ENCODE measurements at places on chromosomes 2 and 18.
A peak's percentile ranks its signal among the peaks of the same experiment; 100 is the strongest.

DNA sequence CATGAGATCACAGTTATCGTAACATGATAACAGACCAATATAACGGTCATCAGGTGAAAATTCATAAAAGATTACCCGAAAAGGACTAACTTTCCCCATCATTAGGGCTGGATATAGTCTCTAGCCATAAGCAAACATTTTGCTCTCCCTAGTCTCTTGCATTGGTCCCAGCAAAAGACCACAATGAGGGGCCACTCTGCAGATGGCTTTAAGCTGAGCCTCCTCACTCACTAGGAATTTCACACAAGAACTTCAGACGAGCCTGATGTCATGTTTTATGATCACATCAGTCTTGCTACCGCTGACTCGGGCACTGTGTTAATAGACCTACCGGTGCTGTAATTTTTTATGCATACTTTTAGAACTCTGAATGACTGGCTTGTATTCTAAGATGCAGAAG, 35.2 kb downstream of the STK17B start:
- no peak for DNase-seq

DNA sequence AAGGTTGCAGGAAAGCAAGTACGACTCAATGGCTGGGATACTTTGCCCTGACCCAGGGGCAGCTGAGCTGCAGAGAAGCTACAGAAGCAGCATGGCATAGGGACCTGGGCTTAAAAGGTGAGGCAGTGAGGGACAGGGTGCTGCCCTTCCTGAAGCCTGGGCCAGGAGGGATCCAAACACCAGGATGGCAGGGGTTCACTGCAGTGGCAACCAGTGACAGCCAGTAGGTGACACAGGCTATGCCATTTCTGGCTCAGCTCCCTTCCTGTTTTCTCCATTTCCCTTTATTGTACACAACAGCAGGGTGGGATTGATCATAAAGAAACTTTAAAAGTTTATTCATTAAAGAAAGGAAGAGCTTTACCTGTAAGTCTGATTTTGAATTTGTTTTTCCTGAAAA, 48.8 kb downstream of the CABYR start:
- DNase-seq = no peak

- no peak for DNase-seq
Observed at GRCh38 chr18:70553245-70553935, 264.5 kb downstream of the SOCS6 start.

- DNase-seq = no peak
Observed at GRCh38 chr2:218748741-218749441, 33.1 kb upstream of the CYP27A1 start.

DNA sequence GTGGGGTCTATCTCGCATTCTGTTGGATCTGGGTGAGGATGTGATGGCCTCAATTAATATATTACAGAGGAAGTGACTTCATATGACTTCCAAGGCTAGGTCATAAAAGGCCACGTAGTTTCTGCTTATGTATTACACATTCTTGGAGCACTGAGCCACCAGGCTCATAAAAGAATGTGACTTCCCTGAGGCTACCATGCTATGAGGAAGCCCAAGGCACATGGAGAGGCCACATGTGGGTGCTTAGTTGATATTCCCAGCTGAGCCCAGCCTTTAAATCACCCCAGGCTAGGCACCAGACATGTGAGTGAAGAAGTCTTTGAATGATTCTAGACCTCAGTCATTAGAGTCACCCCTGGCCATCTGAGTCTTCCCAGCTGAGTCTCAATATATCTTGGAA, 13.3 kb upstream of the REEP1 start:
- no peak for DNase-seq

- peak; percentile 69 for DNase-seq
Observed at GRCh38 chr2:236403125-236403524, 138.9 kb upstream of the ASB18 start.

DNA sequence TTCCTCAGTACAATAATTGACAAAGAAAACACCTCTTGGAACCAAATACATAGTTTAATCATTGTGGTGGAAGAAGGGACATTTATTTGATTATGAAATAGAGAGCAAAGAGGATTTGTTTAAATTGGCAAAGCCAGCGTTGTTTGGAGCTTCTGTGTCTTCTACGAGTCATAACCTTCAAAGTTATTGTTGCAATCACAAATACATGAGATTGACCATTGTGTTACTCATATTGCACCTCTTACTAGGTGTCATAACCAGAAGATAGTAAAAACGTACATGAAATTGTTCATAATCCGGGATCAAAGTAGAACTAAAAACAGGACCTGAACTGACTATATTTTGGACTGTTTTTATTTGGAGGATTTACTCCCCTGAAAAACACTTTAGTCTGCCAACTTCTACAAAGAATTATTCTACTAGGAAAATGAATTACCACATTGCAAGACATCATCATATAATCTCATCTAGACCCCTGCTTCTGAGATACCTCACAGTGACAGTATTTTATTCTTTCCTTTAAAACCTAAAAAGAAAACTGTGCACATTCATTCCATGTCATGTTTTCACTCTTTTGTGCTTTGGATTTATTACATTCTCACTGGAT, 151.7 kb upstream of the KLF7 start:
- DNase-seq = no peak

- no peak for DNase-seq
Observed at GRCh38 chr2:14535156-14535555, 97.4 kb upstream of the LRATD1 start.

GRCh38 chr2:240818293-240819125, 1.5 kb downstream of the KIF1A start:
- peak; percentile 80 for DNase-seq

Measured in osteocyte (in vitro differentiated cells).